ENCODE measurements at places on chromosomes 2 and 18.

GRCh38 chr18:36440614-36441013, 143.1 kb downstream of the FHOD3 start:
- no peak for DNase-seq

- DNase-seq = no peak
Measured at GRCh38 chr2:28427741-28428415, 35.2 kb downstream of the FOSL2 start.

GRCh38 chr18:28248653-28249052, 71.7 kb upstream of the CDH2 start:
- no peak for DNase-seq

- no peak for DNase-seq
Measured at GRCh38 chr2:58291726-58292438, 50.8 kb upstream of the FANCL start.

GRCh38 chr2:54699665-54700064, 23.8 kb upstream of the EML6 start:
- no peak for DNase-seq

GRCh38 chr2:64629329-64629781, 24.4 kb downstream of the SERTAD2 start:
- DNase-seq = no peak

DNA sequence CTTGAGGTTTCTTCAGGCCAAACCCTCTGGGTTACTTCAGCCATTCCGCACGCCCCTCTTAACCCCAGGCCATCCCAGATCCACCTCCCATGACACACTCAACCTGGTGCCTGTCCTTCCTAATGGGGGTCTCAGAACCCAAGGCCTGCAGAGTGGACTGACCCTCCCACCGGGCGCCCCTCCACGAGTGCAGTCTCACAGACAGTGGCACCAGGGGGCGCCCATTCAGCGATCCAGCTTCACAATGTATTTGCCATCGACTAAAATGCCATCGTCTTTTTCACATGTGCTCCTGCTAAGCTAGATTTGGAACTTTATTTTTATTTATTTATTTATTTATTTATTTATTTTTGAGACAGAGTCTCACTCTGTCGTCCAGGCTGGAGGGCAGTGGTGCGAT, 38.5 kb downstream of the INPP5D start:
- no peak for DNase-seq
